ENCODE measurements at places on chromosomes 12 and 14.

DNA sequence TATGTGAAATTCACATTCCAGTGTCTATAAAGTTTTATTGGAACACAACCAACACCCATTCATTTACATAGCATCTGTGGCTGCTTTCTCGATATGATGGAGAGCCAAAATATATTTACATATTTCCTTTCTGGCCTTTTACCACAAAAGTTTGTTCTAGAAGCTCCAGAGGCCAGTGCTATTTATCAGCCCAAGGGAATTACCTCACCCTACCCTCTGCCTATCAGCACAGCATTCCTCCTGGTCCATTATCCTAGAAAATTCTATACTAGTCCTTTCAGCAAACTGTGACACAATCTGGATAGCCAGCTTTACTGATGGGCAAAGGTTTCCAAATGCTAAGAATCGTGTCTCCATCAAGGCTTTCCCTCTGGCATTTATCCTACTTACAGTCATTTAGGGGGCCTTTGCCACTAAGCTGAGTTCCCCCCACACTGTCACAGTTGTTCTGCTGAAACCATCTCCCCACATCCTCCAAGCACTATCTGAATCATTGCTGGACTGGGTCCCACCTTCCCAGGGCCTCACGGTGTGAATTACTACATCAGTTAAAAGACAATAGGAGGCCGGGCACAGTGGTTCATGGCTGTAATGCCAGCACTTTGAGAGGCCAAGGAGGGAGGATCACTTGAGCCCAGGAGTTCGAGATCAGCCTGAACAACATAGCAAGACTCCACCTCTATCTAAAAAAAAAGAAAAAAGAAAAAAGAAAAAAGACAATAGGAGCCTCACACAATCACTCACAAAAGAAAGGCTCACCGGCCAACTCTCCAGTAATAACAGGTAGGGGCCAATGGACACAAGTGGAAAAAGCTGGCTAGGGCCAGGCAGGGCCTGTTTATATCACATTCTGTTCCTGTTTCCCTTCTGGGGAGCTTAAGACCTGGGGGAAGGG lies 12.1 kb downstream of the SYNE3 start:
- DNase-seq, result no peak

DNA sequence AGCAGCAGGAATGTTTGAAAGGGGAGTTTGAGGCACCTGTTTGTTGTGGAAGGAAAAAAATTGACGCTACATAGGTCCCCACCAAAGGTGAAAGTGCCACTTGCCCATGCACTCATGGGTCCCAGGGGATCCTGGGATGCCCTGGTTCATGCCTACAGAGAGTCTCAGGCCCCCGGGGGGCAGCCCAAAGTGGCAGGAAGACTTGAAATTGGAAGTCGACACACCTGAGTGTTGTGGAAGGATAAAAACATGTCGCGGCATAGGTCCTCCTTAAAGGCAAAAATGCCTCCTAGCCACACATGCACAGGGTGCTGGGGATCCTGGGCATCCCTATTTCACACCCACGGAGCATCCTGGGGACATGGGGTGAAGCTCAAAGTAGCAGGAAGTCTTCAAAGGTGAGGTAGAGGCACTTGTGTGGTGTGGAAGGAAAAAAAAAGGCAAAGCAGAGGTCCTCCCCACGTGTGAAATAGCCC lies 576.1 kb downstream of the ALG10 start:
- no peak for DNase-seq

- no peak for DNase-seq
Observed at GRCh38 chr12:58247633-58248032, 306.3 kb downstream of the ATP23 start.

DNA sequence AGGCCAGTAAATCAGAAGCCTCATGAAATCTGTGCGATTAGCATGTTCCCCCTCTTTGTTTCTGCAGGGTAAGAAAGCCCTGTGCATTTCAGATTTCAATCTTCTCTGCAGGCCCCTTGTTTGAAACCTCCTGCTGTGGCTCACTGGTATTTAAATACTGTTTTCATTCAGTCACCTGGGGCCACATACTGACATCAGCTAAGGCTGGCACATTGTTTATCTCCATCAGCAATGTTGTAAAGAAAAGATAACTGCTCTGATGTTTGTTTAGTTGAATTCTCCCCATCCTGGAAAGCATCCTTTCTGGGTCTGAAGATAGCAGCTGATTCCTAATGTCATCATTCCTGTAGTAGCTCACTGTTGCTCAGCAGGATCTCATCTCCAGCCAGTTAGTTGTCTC lies 554.9 kb downstream of the NRXN3 start:
- DNase-seq, result no peak

- DNase-seq, result no peak
Observed at GRCh38 chr12:52528641-52529143, 8.5 kb upstream of the KRT5 start.

DNA sequence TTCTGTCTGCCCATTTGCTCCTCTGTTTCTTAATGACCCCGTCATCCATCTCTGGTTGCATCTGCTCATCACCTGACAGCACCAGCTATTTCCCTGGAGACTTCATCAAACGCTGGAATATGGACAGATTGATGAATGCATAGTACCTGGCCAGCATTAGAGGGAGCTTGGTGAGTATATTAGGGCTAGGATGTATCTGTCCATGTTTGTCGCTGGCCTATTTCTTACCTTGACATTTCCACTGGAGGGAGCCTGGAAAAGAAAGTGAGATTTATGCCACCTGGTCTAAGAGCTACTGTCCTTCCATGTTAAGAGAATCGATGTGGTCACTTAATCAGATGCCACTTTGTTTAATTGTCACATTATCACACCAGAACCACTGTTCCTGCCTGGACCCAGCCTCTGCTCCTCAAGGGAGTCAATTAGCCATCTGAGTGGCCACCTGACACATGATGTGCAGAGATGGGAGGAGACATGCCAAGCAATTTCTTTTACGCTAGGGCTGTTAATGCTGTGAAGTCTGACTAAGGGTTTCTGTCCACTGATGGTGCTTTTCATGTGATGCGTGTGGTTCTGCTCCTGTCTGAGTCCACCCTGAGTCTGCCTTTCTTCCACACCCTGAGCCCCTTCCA lies 75.3 kb upstream of the SFSWAP start:
- DNase-seq, result no peak

DNA sequence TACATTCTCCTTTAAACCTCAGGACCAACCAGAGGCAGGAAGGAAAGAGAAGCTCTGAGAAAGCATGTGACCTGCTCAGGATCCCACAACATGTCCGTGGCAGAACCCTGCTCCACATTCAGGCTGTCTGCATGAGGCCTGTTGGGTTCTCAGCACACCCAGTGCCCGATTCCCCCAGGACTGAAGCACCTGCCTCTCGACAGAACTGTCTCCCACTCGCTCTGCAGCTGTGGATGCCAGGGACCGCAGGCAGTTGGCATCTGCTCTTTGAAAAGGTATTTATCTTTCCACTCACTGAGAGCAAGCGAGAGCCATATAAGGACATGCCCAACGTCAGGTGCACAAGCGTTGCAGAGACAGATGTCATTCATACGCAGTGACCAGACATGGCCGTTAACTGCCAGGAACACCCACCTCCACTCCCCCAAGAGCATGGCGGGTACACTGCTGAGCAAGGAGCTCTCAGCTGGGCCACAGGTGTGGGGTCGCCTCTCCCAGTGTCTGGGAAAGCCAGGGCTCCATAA lies 18.9 kb downstream of the PITPNM2 start:
- DNase-seq, result peak; percentile 56

DNA sequence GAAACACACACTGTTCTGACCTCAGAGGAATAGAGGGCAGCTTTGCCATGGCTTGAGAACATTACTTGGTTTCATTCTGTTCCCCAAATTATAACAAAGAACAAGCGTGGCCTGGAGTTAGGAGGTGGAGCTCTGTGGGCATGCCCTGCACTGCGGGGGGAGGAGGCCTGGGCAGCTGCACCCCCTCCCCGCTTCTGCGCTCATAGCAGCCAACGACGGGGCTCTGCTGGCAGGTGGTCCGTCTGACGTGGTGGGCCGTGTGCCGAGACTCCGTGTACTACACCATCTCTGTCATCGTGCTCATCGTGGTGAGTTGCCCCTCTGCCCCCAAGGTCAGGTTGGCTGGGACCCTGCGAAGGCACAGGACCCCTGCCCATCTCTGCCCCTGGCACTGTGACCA lies 70.4 kb upstream of the RIN3 start:
- DNase-seq, result no peak
